ENCODE measurements at places on chromosomes 2 and 18.

DNA sequence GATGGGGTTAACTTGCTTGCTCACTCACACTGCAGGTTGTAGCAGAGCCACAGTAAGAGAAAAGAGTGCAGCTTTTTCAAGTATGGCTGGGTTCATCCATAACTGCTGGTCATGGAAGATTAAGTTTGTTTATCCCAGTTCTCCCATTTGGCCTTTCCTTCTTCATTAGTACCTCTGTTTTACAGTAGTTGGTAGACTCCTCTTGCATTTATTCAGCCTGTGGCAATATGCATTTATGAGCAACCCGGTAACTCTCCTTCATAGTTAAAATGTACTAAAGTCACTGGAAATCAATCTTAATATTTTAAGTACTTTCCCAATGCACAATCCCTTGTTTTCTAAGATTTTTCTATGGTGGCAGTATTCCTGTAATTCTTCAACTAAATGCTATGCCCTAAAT, 14.0 kb downstream of the FTCDNL1 start:
- DNase-seq, result no peak

DNA sequence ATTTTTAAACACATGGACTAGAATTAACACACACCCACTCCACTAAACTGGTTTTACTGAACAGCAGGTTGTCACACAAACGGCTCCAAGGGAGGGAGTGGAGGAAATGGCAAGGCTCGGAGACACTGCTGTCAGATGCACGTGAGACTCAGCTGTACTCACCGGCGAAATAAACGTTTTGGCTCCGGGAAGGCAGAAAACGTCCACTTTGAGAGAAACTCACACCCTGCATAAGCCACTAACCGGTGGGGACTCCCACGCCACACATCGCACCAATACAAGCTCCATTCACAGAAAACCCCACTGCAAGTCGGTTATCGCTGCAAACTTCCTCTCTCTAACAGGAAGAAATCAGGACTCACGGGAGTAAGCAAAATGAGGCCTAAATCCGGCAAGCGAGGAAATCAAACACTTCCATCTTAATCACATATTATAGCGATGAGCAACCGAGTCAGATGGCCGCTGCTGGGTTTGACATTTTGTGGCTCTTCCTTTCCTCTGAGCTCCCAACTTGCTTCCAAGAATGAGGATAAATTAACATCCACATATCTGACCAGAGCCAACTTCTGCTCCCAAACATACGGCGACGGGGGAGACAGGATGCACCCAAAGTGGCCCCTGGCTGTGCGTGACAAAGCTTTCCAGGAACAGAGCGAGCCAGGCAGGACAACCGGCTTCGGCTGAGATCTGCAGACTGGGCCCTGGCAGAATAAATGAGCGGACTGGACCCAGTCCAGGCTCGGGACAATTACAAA, 63.5 kb downstream of the HDAC4 start:
- no peak for DNase-seq

- DNase-seq, result no peak
These were observed 143.0 kb upstream of the MYCN start for GRCh38 chr2:15797231-15797938.

DNA sequence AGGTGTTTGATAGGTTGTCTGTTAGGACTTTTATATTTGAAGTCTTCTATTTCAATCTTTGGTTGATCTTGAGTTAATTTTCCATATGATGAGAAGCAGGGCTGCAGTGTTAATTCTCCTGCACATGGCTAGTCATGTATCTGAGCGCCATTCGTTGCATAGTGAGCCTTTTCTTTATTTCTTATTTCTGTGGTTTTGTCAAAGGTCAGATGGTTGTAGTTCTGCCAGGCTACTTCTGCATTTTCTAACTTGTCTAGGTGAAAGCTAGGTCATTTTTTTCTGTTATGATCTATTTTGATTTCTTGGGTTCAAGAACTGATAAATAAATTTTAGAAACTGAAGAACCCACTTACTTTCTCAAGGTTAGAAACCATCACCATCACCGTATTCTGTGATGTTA, 56.7 kb downstream of the CCDC74A start:
- DNase-seq, result no peak

DNA sequence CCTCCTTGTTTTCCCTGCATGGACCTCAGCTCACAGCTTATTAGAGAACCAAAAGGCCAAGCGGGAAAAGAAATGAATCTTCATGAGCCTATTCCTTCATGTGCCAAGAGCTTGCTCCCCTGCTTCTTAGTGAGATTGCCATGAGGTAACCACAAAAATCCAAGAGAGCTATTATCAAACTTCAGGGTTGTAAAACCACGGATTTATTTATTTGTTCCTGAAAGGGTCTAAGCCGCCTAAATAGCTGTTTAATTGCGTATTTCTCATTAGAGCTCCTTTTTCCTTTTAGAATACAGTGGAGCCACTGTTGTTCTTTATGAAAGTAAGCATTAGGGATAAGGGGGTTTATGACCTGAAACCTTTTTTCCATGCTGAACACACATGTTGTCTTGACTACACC, 58.0 kb downstream of the SRD5A2 start:
- DNase-seq, result no peak

GRCh38 chr2:186426153-186427016, 59.7 kb upstream of the ZC3H15 start:
- no peak for DNase-seq

DNA sequence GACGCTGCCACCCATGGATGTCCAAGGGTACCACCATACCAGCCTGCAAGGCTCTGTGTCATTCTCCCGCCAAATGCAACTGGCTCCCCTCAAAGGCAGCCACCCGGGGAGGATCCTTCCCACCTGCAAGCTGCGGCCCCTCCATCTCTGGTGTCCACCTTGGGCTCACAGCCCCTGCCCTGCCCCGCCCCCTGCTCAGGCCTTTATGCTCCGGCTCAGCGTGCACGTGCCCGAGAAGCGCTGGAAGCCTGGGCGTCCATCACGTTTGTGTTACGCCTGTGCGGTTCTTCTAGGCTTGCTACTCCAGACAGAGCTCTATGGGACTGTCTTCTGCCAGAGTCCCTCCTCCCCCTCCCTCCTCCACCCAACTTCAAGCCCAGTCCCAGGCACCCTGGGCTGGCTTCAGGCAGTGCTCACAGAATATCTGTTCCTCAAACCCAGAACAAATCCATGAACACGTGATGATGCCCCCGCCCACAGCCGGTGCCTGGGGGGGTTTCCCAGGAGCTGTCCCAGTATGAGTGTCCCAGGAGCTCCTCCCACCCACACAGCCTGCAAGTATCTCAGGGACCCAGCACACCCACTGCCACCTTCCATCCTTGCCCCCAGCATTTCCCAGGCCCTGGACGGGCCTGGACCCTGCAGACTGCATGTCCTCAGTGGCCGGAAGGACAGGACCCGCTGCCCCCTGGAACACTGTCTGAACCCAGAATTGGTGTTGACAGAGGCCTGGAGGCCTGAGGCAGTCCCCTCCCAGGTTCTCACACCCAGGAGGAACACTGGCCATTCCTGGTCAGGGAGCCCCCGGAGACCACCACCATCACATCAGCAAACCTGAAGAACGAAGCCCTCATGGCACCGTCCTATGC, 30.3 kb downstream of the KIF1A start:
- no peak for DNase-seq

DNA sequence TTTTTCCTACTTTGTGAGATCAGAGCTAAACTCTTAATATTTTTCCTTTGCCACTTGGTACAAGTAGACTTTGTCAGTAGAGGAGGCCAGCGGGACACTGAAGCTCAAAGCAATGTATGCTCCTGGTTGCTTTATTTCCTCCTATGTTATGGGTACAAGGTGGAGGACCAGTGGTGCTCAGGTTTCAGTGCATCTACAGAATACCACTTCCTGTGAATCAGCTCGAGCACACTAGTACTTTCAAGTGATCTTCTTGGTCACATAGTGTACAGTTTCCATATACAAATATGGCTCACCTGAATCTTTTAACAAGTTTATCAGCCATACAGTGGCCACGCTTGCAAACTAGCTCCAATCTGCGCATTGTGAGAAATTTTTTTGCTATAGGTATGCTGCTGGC, 1674.8 kb upstream of the TMEFF2 start:
- DNase-seq, result no peak

- DNase-seq, result no peak
These were observed 59.4 kb downstream of the DGKD start for GRCh38 chr2:233413559-233414272.

DNA sequence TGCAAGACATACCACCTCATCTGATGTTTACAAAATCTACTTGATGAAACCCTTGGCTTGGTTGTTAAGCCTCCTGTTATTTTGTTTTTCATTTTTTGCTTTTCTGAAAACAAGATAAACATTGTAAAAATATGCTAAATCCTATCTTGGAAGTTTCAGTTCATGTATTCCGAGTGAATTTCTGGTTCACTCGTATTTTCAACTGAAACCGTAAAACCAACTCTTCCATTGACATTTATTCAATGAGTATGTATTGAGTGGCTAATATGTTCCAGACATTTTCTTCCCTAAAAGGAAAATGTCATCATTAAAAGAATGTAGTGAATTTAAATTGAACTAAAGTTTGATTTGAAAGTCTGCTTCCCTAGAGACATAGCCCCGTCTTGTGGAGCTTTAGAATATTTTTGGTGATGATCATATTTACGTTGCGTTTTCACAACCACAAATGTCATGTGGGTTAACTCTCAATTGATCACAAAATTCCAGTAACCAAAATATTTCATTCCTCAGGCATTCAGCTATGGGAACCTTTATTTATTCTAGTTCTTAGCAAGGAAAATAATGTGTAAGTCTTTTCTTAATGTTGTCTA, 204.2 kb downstream of the MBD2 start:
- DNase-seq, result no peak

DNA sequence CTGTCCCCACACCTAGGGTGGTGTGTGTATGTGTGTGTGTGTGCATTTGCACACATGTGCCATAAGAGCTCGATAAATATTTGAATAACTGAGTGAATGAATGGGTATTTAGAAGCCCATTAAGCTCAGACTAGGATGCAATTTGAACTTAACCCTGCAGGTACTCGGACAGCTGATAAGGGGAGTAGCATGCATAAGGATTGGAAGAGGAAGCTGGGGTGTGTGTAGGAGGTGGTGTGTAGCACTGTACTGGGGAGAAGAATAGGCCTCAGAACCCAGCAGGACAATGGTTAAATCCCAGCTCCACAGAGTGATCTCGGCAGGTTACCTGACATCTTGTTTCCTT, 1.8 kb upstream of the KCNF1 start:
- no peak for DNase-seq

DNA sequence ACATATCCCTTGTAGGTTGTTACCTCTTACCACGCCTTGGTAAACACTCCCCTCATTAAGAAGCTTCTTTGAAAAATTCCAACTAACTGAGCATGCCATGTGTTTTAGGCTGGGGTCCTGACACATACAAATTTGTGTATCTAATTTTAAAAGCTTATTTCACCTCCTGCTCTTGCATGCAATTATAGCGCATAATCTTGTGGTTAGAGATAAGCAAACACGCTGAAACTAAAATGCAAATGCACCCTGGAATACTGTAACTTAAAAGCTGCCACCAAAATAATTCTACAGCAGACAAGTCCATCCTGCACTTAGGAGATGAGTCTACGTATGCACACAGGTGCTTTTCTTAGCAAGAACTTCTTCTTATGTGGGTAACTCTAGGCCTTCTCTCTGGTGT, 990.2 kb downstream of the TSN start:
- DNase-seq, result no peak

DNA sequence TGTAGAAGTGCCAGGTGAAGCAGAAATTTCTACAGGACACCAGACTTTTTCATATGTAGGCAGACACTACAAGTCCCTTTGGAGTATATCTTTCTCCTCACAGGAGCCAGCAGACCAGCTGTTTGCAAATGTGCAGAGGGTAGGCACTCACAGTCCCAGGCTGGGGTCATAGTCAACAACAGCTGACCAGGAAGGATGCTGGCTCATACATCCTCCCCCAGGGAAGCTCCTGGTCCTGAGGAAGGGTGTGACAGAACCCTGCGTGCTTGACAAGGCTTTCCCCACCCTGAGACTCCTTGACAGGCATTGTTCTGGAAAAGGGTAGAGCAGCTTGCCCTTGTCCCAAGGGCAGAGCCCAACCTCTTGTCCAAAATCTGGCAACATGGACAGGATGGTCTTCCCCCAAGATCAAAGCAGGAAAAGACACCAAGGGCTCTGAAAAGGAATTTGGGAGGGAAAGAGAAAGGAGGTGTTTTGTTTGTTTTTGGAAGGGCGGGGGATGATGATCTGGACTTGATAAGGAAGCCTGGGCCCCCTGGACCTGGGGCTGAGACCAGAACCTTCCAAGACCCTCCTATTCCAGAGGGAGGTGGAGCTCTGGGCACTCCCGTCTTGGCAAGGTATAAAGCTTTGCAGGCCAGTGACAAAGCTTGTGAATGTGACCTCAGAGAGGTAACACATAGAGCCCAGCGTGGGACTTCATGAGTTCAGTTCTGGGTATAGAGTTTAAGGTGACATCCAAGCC, 87.1 kb downstream of the GFPT1 start:
- DNase-seq, result no peak

DNA sequence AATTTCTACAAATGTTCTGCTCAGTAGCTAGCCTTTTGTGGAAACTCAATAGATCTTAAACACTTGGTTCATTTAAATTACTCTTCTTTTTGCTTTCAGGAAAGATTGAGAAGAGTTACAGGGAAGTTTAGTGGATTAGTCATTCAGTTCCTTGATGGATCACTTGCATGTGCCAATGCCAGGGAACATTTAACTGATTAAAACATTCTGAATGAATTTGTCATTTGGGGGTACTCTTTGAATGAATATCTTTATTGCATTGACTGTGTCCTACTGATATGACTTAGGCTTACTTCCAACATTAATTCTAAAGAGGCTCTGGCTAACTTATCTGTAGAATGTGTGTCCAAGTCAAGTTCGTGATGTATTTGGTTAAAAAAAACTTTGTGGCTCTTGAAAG, 199.8 kb downstream of the PLCL1 start:
- no peak for DNase-seq

- DNase-seq, result no peak
These were observed 104.8 kb downstream of the CABLES1 start for GRCh38 chr18:23239885-23240608.

DNA sequence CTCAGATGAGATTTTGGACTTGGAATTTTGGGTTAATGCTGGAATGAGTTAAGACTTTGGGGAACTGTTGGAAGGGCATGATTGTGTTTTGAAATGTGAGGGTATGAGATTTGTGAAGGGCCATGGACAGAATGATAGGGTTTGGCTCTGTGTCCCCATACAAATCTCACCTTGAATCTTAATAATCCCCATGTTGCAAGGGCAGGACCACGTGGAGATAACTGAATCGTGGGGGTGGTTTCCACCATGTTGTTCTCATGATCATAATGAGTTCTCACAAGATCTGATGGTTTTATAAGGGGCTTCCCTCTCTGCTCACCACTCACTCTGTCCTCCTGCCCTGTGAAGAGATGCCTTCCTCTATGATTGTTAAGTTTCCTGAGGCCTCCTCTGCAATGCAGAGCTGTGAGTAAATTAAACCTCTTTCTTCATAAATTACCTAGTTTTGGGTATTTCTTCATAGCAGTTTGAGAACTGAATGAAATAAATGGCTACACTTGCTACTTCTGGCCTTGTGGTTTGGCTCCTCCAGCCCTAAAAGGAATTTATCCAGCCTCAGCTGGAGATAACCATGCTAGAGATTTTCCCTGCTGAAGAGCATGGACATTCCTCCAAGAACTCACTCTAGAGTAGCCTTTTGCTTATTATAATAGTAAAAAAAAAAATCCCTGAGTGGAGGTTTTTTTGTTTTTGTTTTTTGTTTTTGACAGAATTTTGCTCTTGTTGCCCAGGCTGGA, 144.3 kb upstream of the TFPI start:
- DNase-seq, result no peak

Measured in activated CD8-positive, alpha-beta T cell treated with anti-CD3 and anti-CD28 coated beads, Interleukin-2, amount 10 ng/mL, durations not matched to agents 7 days and 5 days (primary cell).